ENCODE measurements at places on chromosomes 7 and 10.

- no peak for DNase-seq
Measured at GRCh38 chr10:12766223-12766622, 235.3 kb downstream of the CCDC3 start.

DNA sequence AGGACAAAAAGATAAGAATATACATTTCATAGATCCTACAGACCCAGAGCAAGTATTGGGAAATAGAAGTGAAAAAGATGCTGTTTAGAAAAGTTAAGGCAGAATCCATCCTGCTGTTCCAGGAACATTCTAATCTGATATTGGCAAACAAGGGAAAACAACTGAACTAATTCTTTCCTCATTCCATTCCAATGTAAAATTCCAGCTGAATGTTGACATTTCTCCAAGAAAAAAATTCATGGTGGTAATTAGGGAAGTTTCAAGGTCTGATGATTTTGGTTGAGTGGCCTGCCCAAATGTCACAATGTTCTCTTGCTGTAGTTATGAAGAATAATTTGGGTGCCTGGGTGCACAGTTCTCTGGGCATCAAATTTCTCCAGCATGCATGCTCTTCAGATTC, 15.2 kb downstream of the PIP start:
- no peak for DNase-seq

GRCh38 chr7:20777377-20778062, 9.2 kb downstream of the SP8 start:
- no peak for DNase-seq

DNA sequence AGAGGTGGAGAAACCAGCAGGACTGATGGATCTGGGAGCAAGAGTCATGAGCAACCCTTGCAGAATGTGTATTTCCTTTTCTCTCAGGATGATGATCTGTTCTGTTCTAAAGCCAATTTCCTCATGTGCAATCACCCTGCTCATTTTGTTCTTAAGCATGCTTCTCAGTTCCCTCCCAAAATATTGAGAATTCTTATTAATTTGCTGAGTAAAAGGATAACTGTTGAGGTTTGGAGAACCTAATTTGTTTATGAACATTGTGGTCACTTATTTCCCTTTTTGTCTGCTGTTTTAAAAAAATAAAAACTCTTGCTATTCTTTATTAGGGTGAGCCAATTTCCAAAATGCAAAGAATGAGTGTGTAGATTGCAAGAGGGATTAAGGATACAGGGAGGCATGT, 106.8 kb downstream of the APBB1IP start:
- DNase-seq: no peak

GRCh38 chr7:123995617-123996326, 37.1 kb downstream of the TMEM229A start:
- no peak for DNase-seq

DNA sequence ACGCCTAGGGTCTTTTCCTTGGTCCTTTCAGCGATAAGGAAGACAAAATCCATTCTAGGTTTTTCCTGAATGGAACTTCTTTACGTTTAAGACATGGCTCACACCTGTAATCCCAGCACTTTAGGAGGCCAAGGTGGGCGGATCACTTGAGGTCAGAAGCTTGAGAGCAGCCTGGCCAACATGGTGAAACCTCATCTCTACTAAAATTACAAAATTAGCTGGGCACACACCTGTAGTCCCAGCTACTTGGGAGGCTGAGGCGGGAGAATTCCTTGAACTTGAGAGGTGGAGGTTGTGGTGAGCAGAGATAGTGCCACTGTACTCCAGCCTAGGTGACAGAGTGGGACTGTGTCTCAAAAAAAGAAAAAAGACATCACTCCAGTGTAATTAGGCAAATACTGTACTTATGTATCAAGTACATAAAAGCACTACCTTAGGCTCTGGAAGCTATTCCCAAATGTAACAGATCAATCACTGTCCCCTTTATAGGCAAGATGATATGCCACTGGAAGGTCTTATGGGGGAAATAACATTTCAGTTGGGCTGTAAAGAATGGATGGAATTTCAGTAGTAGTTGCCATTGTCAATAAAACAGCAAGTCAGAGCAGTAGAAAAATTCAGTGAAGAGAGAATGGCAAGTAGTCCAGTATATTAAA, 5.7 kb downstream of the STK17A start:
- DNase-seq: no peak

DNA sequence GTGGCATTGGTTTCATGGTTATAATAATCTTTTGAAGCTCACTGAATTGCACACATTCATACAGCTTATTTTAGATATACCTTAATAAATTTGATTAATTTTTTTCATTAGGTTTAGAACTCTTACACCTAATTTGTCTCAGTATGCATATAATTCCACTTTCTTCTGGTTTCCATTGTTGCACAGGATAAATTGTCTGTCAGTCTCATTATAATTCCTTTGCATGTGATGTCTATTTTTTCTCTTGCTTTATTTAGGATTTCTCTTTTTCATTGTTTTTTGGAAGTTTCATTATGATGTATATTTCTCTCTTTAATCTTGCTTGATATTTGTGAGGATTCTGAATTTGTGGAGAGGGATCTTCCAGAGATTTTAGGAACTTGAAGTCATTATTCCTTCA, 84.7 kb downstream of the ARL5B start:
- no peak for DNase-seq

GRCh38 chr7:107613948-107614347, 33.9 kb downstream of the BCAP29 start:
- DNase-seq: no peak

GRCh38 chr10:1208366-1209311, 152.5 kb downstream of the WDR37 start:
- DNase-seq: no peak

DNA sequence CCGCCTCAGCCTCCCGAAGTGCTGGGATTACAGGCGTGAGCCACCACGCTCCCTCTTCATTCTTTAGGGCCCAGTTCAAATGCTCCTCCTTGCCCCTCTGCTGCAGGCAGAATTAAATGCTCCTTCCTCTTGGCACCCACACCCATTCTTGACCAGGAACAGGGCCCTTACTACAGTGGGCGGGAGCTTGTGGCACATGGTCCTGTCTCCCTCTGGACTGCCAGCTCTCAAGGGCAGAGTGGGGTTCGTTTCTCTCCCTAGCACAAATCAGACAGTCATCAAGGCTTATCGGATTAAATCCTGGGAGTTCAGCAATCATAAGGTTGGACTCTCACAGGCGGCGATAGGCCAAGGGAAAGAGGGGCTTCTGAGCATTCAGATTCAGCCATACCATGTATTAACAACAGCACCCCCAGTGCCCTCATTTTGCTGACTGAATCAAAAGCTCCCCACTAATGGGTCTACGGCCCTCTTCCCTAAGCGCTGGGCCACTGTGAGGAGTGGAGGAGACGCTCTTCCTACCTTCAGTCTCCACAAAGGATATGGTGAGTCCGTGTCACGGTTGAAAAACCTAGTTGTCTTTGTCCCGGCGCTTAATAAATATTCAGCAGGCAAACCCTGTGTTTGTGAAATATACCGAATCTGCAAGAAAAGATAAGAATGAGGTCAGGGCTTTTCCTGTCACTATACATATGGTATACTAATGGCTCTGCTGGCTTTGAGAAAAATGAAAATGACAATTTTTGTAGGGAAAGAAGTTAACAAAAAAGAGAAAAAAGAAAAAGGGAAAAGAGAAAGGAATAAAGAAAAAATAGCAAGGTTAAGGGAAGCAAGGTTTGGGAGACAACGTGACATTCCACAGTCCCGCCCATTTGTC, 107.4 kb downstream of the CLEC2L start:
- DNase-seq: no peak

- no peak for DNase-seq
Measured at GRCh38 chr7:69678494-69679187, 80.4 kb downstream of the AUTS2 start.

- no peak for DNase-seq
Measured at GRCh38 chr10:47409866-47410256, 25.8 kb upstream of the ZNF488 start.

GRCh38 chr7:79118143-79118542, 335.3 kb downstream of the MAGI2 start:
- DNase-seq: no peak

- no peak for DNase-seq
Measured at GRCh38 chr7:30968747-30969603, 5.2 kb downstream of the GHRHR start.

DNA sequence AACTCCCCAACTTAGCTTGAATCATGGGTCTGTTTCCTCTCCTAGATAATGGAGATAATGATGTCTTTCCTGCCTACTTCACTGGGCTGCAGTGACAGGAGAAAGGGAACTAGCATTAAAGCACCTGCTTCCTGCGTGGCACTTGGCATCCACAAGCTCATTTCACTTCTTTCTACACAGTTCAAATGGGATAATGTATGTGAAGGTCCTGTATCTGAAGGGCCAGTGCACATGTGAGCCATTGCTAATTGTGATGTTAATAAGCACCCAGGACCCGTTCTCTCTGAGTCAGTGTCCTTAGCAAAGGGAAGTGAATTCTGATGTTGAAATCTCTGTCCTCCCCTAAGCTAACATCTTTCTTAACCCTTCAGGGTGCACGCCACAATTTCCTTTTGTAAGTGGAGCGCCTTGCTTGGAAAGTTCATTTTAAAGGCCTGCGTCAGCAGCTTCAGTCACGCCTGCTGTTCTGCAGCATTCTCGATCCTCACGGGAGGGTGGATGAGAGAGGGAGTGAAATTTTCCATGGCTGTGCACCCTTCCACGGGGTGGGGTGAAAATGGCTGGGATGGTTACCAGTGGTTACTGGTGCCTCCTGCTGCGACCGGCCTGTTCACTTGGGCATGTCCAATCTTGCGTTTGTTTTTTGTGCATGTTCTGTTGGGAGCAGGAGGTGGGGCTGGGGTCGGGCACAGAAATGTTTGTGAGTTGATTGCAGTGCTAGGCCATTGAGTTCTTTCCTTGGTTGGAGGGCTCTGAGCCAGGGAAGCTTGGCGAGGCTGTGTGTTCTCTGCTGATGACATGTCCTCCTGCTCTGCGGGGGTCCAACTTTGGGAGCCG, 59.2 kb downstream of the HK1 start:
- no peak for DNase-seq

- DNase-seq: no peak
Measured at GRCh38 chr7:6266699-6267098, 5.7 kb downstream of the CYTH3 start.
